Activated CD8-positive, alpha-beta memory T cell treated with anti-CD3 and anti-CD28 coated beads for 48 hours (primary cell): ENCODE measurements at places on chromosomes 13 and 19.

DNA sequence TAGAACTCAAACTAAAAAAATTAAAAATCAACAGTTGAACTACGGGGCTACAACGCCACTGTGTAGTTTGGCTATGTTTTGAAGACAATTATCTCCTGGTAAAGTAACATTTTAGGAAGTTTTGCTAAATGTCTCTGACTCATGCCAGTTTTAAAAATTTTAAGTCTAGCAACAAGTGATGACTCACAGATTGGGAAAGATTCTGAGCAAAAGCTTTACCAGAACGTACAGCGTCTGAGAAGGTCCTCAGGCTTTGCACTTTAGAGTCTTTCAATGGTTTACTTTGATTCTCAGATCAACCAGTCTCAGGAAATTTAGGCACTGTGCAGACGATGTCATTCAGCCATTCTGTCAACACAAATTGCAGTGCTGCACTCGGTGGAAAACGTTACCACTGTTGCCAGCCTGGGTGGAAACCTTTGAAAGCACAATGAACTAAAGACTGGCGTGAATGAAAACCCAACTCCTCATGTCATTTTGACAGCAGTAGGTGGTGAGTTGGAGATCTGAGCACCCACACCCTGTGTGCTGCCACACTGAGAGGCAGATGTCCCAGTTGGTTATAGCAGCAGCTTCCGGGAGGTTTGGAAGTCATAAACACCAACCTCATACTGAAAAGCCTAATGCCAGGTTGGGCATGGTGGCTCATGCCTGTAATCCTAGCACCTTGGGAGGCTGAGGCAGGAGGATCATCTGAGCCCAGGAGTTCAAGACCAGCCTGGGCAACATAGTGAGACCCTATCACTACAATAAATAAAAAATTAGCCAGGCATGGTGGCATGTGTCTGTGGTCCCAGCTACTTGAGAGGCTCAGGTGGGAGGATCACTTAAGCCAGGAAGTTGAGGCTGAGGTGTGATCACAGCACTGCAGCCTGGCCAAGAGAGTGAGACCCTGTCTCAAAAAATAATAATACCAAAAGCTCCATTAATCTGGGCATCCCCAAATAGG, 6.3 kb upstream of the WTIP start:
- DNase-seq: peak; percentile 12

DNA sequence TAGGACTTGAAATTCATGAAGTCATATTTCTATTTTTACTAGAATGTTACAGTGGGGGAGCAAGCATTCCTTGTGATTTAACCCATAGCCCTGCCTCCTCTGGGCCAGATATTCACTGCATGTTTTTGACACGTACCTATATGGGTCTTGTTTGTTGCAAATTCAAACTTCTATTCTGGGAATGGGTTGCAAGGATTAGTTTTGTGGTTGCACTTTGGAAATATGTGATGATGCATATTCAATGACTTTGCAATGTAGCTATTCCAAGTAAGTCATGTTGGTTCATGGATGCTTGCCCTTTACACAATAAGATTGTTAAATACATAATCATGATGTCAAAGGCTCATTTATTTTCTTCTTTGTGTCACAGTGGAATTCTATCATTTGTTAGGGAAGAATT, 440.8 kb downstream of the TDRD3 start:
- no peak for DNase-seq

- DNase-seq: no peak
Observed at GRCh38 chr13:113744197-113745000, 14.6 kb upstream of the TMEM255B start.

DNA sequence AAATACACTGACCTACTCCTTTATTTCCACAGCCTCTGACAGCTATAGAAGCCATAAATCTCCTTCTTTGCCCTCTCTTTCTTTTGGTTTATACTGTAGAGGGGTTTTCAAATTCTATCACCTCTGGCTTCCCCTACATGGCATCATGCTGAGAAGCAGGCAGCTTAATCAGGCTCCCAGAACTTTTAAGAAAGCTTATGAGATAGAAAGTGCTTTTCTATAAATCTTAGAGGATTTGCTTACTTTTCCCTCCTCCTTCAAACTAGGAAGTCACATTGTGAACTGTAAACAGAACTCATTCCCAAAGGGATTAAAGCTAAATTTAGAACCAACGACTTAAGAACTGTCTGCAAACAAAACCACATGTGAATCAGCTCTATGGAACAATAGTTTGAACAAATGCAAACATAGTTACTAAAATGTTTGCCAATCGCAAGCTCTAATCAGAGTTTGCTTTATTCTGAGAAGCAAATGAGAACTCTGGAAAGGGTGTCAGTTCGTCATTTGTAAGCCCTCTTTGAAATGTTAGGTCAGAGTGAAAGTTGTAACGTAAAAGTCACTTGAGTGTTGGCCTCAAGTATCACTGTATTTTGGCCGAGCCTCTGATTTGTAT, 344.1 kb downstream of the RFC3 start:
- no peak for DNase-seq

GRCh38 chr19:934197-934840, 8.5 kb downstream of the ARID3A start:
- no peak for DNase-seq

GRCh38 chr19:8109455-8109854, 39.9 kb downstream of the FBN3 start:
- no peak for DNase-seq

GRCh38 chr19:12748489-12748888, 3.1 kb upstream of the BEST2 start:
- no peak for DNase-seq

DNA sequence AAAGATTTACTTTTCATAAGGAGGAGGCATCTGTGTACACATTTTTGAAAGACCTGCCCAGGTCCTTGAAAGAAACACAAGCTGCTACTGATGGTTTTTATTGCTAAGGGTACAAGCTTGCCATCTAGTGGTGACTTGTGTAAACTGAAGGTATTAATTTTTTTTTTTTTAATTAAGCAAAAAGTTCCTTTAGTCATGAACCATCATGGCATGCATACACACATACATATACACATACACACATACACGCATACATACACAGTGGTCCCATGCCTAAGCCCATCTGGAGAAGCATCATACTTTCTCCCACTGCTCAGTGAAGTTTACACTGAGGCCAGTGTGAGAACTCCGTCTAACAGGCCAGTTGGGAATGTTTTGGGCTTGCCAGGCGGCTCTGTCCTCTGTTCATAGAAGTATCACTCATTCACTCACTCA, 312.5 kb downstream of the DCLK1 start:
- DNase-seq: no peak

- DNase-seq: no peak
Observed at GRCh38 chr13:86378628-86379027, 579.4 kb upstream of the SLITRK6 start.

DNA sequence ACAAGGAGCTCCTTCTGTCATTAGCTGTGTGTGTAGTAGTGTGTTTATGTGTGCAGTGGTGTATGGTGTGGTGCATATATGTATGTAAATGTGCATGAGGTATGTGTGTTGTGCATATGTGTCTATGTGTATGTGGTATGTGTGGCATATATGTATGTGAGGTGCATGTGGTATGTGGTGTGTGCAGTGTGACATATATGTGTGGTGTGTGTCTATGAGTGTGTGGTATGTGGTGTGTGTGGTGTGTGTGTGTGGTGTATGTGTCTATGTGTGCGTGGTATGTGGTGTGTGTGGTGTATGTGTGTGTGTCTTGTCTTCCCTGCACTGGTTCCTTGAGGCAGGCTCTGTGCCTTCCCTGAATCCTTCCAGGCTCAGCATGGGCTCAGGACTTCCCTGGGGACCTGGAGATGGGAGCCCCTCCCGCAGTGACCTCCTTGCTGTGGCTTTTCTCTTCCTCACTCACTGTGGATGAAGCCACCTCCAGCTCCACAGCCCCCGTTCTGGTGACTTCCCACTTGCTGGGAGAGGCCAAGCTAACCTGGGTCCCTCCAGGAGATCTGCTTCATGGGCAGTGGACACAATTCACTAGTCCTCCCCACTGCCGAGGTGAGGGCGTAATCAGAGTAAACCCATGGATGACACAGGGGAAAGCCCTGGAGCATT, 64.2 kb downstream of the CCDC70 start:
- DNase-seq: no peak

GRCh38 chr19:58085348-58085875, 12.6 kb downstream of the ZSCAN18 start:
- DNase-seq: no peak

DNA sequence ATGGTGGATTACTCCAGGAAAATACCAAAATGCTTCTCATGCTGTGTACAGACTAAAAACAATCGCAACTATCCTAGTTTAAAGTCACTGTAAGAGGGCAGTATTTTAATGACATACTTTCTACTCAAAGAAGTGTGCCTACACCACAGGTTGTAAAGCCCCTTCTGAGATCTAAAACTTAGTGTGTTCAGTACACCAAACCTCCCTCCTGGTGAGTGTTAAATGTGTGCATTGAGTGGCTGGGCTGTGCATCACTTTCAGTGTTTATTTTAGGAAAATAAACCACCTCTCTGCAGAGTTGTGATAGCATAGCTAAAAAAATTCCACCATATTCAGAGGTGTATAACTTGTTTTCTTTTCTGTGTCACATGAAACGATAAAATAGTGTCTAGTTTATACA, 263.7 kb downstream of the DACH1 start:
- no peak for DNase-seq

GRCh38 chr13:57631596-57632275, at the start of gene PCDH17:
PCDH17 (plus strand) TSS chr13:57631744; CDS start chr13:57632547, 803 bp downstream.
- DNase-seq: no peak

DNA sequence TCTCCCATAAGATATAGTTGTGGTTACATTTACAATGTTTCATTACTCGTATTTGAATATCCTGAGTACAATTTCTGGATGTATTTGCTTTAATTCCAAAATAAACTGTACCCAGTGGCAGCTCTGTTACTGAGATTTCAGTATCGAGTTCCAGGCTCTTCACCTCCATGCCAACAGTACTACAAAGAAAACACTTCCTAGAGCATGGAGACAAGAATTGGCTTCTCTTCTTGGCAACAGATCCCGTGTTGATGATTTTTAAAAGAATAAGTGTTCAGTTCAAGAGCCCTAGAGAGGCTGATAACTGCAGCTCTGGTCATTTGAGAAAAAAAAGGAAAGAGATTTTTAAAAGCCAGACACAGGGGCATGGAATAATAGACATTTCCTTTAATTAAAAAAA, 302.8 kb downstream of the EFNB2 start:
- no peak for DNase-seq

GRCh38 chr19:3137119-3137518, 1.3 kb downstream of the GNA15 start:
- DNase-seq: no peak

GRCh38 chr13:79861731-79862130, 380.8 kb downstream of the NDFIP2 start:
- no peak for DNase-seq

GRCh38 chr13:36675213-36675536, 1.4 kb downstream of the SERTM1 start:
- DNase-seq: no peak

DNA sequence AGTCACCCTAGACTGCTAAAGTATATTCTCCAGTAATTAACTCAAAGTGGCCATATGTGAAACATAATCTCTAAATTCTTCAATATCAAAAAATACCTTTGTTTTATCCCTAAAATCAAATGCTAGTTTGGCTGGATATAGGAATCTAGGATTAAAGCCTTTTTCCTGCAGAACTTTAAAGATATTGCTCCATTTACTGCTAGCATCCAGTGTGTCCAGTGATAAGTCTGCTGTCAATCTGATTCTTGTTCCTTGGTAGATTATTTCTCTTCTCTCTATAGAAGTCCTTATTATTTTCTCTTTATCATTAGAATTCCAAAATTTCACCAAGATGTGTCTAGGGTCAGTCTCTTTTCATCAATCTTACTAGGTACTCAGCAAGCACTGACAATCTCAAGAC, 384.6 kb downstream of the FGF14 start:
- DNase-seq: no peak

DNA sequence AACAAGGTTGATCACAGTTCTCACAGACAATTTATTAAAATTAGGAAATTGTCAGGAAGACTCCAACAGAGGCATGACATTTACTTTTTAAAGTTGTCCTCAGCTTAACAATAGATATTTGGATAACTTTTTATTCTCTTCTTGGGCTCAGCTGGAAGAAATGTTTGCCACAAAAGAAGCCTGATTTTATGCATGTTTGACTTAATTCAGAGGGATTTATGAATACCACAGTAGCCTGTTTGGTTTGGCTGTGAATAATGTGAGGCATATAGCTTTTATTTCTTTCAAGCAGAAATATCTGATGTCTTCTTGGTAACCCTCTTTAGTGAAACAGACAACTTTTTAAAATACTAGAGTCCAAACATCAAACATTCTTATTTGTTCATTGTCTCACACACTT, 1464.5 kb upstream of the SLC10A2 start:
- DNase-seq: no peak

- peak; percentile 22 for DNase-seq
Observed at GRCh38 chr13:42047561-42048341, 697 bp upstream of the DGKH start.

DNA sequence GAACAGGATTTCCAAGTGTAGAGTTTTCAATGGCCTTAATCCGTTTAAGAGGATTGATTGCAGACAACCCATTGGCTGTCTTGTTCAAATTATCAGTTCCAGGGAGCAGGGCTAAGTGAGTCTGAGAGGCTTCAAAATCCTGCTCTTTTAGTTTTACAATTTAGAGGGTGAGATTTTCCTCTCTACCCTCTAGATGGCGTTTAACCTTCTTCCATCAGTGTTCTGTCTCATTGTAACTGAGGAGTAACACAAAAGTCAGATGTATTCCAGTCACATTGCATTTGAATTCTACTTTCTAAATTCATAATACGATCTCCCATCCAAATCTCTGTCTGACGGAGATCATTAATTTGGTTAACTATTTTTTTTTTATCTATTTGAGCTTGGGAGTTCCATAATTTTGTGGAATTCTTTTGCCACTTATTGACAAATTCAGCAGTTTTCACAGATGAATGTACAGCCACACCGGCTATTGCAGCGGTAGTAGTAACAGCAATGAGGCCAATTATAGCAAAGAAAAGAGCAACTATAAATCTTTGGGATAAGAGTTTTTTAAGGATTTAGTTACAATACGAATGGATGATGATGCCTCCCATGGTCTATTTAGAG, 7.8 kb upstream of the C19orf84 start:
- DNase-seq: no peak

DNA sequence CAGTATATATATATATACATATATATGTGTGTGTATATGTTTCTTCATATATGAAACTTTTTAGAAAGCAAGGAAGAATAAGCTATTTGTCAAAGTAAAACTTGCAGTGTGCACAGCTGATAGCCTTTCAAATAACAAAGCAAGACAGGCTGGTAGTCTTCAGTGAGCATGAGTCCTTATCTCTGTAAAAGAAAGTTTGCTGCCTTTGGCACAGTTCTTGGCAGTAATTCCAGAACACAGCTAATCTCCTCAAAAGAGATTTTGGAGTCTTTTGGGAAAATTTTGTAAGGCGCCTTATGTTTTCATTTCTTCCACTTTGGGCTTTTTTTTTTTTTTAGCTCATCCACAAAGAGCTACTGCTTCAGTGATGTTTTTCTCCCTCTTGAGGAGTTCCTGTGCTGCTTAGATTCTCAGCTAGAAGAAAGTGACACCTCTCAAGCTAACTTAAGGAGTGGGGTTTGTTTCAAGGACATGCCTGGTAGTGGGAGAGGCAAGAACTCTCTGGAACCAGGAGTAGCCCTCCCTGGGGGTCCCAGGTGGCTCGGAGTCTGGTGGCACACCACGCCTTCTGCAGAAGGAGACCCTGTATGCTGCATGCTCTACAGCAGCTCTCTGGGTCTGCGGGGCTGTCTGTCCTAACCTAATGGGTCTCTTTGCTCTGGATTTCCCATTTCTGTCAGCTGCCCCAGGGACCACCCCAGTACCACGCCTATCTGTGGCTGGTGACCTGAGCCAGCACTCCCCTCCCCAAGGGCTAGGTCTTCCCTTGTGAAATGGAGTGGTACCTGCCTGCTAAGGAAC, 58.8 kb downstream of the TNFRSF19 start:
- no peak for DNase-seq
